ENCODE measurements at places on chromosomes 7 and 10.
A peak's percentile ranks its signal among the peaks of the same experiment; 100 is the strongest.

GRCh38 chr10:86438091-86438749 lies 71.6 kb upstream of the GRID1 start:
- DNase-seq: no peak

DNA sequence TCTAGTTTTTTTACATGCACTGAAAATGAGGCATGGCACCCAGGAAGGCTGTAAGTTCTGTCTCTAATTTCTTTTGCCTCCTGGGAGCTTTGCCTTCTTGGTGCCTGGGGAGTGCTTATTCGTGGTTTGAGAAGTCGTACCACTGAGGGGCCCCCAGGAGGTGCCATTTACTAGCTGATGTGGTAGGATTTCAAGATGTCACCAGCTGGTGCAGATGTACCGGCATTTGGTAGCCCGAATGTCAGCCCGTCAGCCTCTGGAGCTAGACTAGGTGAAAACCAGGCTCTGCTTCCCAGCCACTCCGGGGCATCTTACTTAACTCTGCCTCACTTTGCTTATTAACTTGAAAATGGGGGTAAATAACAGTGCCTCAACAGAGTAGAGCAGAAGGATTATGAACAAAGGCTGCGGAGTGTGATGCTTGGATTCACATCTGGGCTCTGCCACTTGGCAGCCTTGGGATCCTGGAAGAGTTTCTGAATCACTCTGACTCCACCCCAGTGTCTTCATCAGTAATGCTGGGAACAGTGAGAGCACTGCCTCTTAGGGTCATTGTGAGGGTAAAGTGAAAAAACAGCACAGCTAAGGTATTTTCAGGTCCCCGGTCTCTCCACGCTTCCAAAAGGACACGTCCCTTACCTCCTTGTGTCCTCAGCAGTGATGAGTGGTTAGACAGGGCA lies 31.4 kb upstream of the BTBD16 start:
- DNase-seq: peak; percentile 55

DNA sequence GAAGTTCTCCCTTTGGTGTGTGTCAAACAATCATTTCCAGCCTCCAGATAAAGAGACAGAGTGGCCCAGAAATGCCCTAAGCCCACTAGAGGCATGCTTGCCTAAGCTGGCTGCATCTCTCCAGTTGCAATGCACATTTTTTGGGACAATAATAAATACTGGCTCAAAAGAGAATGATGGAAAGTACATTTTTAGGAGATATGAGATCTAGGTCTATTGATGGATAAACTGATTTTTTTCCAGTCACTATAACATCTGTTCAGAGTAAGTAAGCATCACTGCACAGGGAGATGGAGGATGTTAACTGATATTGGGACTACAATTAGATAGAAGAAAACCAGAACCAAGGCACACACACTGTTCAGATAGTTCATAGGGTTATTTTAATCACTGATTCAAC lies 553.0 kb downstream of the GRM8 start:
- DNase-seq: no peak

DNA sequence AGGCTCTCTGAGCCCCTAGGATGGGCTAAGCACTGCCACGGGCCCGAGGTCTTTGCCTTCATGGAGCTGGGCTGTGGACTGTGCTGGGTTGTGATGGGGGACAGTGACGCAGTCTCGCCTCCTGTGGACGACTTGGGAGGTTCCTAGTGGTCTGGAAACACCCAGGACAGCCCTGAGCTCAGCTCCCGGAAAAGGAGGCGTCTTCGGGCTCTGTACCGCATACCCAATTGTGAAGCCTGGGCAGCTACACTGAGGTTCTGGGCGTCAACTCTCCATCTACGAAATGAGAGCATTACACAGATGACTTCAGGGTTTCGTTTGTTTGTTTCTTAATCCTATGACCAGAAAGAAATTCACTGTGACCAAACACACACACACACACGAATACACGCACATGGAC lies 79.6 kb upstream of the KAT6B start:
- peak; percentile 24 for DNase-seq

DNA sequence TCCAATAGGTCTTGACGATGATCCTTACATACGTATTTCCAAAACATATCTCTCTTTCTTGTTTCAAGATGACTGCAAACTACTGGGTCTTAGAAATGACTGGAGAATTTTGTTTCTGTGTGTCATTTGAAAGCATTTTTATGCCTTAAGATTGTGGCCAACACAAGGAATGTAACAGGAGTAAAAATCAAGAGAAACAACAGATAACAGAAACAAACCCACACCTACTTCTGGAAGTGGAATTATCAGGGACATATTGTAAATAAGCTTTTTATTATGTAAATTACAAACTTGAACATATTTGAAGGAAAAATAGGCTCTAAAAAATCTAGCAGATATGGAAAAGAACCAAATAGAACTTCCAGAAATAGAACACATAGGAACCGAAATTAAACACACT lies 195.6 kb downstream of the CYP26A1 start:
- DNase-seq: no peak

- no peak for DNase-seq
Observed at GRCh38 chr10:125171402-125172306, 11.3 kb upstream of the CTBP2 start.

- DNase-seq: no peak
Observed at GRCh38 chr10:83991986-83992753, 147.1 kb upstream of the GHITM start.

DNA sequence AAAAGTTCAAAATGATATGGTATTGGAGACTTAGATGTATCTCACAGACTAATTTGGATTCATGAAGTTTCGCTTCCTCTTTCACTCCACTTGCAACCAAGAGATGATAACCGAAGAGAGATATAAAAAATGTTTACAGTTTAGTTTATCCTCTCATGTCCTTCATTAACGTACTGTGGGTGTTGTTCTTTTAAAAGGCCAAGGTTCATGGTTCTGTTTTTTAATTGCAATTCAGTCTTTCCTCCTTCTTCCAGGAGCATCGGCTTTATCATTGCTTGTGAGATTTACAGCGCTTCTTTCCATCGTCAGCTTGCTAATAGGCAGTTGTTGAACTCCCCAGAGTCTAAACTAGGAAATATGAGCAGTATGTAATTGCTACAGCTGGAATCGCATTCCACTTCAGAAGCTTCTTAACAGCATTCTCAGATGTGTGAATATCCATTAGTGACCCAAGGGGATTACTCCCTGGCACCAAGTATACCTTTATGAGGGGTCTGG lies 75.9 kb upstream of the HGF start:
- DNase-seq: no peak

DNA sequence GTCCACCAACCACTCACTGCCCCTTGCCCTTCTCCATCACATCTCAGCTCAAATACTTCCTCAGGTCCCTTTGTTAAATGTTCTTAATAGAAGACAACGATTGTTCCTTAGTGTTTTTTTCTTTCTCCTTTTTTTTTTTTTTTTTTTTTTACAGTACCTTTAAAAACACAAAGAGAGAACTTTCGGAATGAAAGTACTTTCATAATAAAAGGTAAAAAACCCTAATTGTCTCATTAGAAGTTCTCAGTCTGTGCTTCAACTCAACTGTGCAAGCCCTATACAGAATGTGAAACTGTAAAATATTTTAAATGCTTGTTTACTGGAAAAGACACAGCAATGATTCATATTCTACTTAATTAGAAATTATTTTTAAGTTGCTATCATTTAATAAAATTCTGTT lies 29.4 kb downstream of the TSPAN12 start:
- DNase-seq: no peak

- DNase-seq: no peak
Observed at GRCh38 chr7:78254726-78255055, 456.1 kb downstream of the PHTF2 start.

DNA sequence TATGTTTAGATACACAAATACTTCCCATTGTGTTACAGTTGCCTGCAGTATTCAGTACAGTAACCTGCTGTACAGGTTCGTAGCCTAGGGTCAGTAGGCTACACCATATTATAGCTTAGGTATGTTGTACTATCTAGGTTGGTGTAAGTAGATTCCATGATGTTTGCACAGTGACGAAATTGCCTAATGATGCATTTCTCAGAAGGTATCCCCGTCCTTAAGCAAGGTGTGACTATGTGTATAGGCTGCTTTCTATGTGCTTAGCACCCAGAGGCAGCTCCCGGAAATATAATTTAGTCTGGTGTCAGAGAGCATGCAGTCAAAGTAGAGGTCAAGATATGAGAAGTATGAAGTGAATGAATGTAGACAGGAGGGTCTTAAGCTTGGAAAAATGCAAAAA lies 9.8 kb downstream of the MAPK8 start:
- DNase-seq: no peak

GRCh38 chr10:59125666-59126065 lies 50.8 kb upstream of the PHYHIPL start:
- DNase-seq: no peak

DNA sequence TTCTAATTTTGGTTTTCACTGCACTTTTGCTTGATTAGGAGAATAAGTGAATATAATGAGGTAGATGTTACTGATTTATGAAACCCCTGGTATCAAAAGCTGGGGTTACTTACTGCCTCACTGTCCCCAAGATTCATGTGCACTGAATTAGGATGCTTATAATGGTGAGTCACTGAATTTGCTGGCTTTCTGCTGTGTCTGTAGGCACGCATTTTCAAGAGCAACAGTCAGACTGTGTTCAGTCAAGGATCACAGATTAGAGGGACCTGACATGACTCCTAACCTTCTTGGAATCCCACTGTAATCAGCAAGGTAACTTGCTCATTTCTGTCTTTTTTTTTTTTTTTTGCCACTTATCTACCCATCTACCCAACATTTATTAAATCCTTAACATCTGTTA lies 59.7 kb downstream of the GPR85 start:
- DNase-seq: peak; percentile 10

- no peak for DNase-seq
Observed at GRCh38 chr10:8392216-8392615, 337.7 kb downstream of the GATA3 start.

Measured in GM04504 (cell line).